NCI-H446 treated with DMSO at 0.1 percent for 48 hours (cell line): ENCODE measurements at places on chromosomes 12 and 14.
A peak's percentile ranks its signal among the peaks of the same experiment; 100 is the strongest.

DNA sequence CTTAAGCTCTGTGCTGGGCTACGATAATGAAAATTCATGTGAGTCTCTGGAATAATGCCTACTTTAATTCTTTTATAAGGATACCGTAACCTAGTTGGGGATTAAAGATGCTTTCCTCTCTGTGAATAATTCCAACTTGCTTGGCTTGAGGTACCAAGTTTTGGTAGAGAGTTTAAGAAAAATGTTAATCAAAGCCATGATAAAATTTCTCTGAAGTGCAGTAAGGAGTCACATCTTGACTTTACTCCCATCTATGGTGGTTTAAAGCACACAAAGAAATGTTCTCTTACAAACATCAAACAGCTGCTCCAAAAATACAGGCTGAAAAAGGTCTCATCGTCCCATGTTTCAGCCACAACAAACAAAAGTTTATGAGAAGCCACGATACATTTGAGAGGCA, 284.8 kb upstream of the TBX3 start:
- DNase-seq = no peak

GRCh38 chr14:32022525-32022924, 54.6 kb upstream of the ARHGAP5 start:
- no peak for DNase-seq

- DNase-seq = peak; percentile 1
Observed at GRCh38 chr12:49866859-49867569, 24.1 kb upstream of the BCDIN3D start.

DNA sequence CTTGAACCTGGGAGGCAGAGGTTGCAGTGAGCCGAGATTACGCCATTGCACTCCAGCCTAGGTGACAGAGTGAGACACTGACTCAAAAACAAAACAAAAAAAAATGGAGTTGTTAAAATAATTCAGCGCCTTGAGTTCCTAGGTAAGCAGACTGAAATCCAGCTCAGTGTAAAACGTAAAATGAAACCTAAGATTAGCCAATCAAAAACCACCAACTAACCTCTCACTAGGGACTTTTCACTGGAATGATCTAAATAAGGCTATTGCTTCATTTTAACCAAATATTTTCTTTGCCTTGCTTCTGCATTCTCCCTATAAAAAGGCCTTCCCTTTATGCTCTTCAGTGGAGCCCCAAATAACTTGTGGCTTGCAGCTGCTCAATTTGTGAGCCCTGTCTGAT, 91.6 kb upstream of the HIF1A start:
- DNase-seq = no peak

DNA sequence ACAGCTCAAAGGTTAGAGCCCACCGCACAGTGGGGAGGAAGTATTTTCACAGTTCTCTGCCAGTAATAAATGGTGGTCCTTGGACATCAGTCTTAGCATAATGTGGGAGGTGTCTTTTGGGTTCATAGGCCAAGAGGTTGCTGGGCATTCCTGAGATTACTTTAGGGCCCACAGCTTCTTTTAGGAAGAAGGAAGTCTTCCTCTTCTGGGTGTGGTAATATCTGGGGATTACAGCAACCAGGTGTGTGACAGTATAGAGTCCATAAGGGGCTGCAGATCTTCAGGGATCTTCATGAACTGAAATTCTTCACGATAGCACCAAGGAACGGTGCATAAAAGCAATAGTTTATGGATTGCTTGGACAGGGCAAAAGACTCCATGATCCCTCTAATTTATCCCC, 56.2 kb upstream of the PTGR2 start:
- no peak for DNase-seq
